Fibroblast of skin of right biceps (primary cell): ENCODE measurements at places on chromosomes 16 and 17.

DNA sequence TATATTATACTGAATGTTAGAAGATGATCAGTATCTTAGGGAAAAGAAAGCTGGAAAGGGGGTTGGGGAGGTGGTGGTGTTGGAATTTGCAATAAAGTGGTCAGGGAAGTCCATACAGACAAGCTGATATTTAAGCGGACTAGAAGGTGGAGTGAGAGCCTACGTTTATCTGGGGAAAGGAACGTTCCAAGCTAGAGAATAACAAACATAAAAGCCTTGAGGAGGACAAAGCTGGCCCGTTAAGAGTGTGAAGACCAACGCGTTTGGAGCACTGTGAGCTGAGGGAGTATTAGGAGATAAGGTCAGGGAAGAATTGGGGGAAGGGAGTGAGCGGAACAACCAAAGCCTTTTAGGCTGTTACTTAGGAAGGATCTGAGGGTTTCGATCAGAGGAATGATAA is 1.4 kb downstream of the DDX42 start:
- no peak for DNase-seq

DNA sequence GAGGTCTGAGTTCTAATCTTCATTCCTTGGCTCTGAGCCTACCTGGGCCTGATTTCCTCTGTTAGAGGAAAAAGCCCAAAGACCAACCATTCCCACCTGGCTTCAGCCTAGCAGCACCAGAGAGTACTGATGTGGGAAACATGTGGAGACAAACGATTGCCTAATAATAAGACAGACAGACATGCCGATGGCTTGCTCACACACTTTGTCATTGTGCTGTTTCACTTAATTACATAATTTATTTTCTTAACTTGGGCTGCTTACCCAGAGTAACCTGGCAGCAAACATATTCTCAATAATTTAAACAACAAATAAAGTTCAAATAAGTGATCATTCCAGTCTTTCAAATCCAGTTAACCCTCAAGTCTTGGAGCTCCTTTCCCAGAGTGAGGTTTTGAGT is 83.4 kb downstream of the MAF start:
- DNase-seq = no peak

DNA sequence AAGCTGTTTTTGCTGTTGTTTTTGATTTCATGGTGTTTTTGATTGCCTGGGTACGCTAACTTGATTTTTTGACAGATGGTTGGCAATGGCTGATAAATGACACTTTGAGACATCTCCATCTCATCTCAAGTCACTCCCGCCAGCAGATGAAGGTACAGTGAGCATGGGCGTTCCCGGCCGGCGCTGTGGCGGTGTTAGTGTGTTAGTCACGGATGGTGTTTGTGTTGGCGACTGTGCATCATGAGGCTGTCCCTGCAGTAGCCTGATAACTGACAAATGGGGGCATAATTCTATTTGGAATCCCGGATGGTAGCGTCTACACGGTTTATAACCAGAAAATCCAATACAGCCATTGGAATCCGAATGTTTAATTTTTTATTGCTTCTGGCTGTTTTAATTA is 81.6 kb upstream of the ZNF750 start:
- no peak for DNase-seq

DNA sequence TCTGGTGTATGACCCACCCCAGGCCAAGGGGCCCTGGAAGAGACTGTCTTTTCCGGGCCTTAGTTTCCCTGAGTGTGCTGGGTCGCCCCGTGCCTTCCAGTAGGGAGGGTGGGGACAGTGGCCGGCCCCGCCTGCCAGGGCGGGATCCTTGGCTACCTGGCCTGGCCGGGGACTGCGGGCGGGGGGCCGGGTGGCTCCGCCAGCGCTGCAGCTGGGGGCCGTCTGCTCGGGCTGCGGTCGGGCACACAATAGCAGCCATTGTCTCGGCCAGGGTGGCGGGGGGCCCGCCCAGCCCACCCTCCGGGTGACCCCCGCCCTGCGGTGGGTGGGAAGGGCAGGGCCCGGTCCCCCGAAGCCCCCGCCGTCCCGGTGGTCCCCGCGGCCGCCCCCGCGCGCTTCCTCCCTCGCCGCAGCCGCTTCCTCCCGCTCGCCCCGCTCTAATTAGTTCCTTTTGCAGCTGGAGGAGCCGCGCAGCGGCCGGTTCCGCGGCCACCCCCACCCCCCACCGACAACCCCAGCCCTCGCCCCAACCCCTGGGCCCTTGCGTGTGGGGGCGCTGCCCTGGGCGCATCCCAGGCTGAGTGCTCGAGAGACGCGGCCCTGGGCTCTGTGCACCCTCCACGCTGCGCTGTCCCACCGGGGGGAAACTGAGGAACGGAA is 11.6 kb downstream of the GLIS2 start:
- no peak for DNase-seq

DNA sequence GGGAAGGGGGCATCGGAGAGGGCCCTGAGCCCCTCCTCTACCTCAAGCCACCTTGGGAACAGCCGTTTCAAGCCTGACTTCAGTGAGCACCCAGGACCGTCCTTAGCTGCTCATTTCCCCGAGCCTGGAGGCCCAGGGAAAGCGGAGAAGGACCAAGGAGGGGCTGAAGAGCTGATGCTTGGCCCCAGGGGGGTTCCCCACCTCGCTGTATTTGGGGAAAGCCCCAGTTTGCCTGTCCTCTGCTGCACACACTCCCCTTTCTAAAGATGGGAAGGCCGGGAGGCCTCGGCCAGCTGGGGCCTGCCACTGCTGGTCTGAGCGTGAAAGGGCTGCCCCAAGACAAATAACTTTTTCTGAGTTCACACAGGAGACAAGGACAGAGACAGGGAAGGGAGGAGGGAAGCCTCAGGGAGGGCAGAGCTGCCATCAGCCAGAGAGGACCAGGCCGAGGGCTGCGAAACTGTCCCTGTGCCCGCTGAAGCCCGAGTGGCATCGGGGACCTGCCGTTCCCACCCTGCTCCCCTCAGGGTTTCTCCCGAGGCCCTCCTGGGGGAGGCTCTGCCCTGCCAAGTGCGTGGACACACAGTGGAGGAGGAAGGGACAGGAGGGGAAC is 11.6 kb downstream of the ZACN start:
- no peak for DNase-seq

- no peak for DNase-seq
Measured at GRCh38 chr16:57914244-57915173, 56.4 kb downstream of the CNGB1 start.
